Esophagus muscularis mucosa (tissue), 4 donors: ENCODE measurements at places on chromosomes 7 and 10. TPM values are rescaled to one million over a fixed set of nuclear protein-coding genes. Genes with fewer than 3 reads are reported as not detected.

Gene TDRD1
- total RNA-seq = 0.13 TPM

Gene PKD1L1
- total RNA-seq = 0.65 TPM

Gene PALS2
- 9.0 TPM for total RNA-seq

Gene NT5C2
- total RNA-seq = 64.4 TPM

Gene CALHM3
- total RNA-seq = not detected

Gene KCTD7
- total RNA-seq = 13.2 TPM

Gene AGBL3
- total RNA-seq = 0.66 TPM

GRCh38 chr7:74525881-74526280 lies 72.2 kb downstream of the GTF2IRD1 start:
- no peak for DNase-seq

DNA sequence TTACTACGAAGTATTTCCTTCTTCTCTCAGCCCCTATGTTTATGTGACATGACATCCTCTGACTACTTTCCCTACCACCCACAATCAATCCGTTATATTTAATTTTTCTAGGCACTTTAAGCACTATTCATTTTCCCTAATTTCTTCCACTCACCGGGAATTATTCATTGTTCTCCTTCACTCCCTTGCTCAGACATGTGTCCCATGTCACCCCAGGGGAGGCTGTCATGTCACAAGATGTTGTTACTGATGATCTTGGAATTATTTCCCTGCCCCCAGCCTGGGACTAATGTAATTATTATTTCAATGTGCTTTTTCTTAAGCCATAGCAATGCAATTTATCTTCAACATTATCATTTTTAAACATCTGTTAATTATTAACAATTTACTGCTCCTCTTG lies 317.2 kb downstream of the PHF14 start:
- DNase-seq = no peak

DNA sequence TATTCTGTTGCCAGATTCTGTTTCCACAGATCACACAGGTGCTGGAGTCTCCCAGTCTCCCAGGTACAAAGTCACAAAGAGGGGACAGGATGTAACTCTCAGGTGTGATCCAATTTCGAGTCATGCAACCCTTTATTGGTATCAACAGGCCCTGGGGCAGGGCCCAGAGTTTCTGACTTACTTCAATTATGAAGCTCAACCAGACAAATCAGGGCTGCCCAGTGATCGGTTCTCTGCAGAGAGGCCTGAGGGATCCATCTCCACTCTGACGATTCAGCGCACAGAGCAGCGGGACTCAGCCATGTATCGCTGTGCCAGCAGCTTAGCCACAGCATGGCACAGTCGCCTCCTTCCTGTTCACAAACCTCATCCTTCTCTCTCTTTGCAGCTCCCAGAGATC lies 237.5 kb upstream of the PRSS1 start:
- no peak for DNase-seq

- no peak for DNase-seq
These were observed 108.3 kb upstream of the HDAC9 start for GRCh38 chr7:18387191-18387735.

DNA sequence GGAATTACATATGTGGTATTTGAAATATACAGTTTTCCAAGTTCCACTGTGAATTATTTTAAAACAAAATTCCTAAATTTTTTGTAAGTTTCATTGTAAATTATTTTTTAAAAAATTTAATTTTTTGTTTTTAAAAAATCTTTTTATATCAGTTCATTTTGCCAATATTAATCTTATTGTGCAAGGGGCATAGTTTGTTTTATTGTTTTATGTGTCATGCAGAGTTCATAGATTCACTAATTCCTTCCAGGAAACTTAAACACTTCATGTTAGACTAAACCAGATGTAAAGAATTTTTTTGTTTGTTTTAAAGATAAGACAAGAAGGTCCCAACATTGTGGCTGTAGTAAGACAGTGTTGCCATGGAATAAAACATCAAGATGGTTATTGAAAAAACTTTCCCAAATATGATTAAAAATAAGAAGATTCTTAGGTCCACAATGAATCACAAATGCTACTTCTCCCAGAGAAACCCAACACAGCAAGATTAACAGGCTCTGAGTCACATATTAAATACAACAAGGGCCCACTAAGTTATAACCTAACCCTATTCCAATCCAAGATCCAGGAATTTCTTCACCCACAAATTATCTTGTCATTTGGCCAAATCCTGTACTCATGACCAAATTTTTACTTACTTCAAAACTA lies 464.7 kb upstream of the IGFBP3 start:
- DNase-seq = no peak

DNA sequence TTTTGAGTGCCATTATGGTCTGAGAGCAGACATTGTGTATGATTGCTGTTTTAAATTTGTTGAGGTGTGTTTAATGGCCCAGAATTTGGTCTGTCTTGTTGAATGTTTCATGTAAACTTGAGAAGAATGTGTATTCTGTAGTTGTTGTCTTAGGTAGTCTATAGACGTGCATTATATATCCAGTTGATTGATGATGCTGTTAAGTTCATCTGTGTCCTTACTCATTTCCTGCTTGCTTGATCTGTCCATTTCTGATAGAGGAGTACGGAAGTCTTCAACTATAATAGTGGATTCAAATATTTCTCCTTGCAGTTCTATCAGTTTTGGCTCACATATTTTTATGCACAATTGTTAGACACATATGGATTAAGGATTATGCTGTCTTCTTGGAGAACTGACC lies 16.0 kb downstream of the PTPN12 start:
- no peak for DNase-seq
